ENCODE measurements at places on chromosomes 13 and 19.
A peak's percentile ranks its signal among the peaks of the same experiment; 100 is the strongest.

GRCh38 chr19:43305642-43306041 lies 36.3 kb upstream of the PSG9 start:
- no peak for DNase-seq

DNA sequence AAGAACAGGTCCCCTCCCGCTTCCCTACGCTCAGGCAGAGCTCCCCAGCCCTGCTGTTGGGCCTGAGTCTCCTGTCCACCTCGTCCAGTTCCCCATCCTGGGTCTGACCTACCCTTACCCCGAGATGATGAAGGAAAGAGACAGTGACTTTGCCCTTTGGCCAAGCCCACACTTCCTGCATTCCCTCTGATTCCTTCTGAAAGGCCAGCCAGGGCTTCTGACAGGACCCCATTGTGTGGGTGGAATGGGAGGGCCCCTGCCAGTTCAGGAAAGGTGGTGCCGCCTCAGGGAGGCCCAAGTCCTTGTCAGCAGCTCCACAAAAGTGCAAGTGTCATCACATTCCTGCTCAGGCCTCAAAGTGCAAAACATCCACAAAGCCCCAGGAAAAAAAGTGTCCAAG lies 177.8 kb downstream of the PAN3 start:
- DNase-seq, result peak; percentile 30

- no peak for DNase-seq
Observed at GRCh38 chr13:24161010-24161775, 673 bp downstream of the SPATA13 start.

DNA sequence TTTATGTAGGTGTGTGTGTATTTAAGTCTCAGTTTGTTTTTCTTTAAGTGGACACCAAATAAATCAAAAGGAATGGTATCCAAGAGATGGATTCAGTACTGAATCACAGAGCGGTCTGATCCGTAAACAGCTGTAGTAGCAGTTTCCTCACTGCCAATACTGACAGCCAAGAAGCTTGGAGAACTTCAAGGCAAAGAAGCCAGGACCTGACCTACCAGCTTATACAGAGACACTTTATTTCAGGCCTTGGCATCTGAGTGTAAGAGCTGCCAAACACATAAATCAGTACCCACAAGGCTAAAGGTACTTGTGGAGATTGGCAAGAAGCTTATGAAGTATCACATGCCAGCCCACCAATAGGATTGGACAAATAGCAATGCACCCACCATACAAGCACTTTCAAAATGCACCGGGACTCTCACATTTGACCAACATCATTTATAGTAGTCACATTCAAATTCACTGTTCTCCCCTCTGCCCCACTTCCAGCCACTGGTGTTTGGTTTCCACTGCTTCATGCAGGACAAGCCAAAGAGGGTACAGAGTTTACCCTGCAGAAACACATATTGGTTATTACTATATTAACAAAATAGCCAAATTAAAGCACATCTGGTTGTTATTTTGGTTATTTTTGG lies 357.9 kb downstream of the KLF12 start:
- no peak for DNase-seq

- peak; percentile 48 for DNase-seq
Observed at GRCh38 chr19:4589579-4590410, 30.3 kb upstream of the SEMA6B start.

GRCh38 chr13:52980695-52981094 lies 47.9 kb upstream of the OLFM4 start:
- no peak for DNase-seq

DNA sequence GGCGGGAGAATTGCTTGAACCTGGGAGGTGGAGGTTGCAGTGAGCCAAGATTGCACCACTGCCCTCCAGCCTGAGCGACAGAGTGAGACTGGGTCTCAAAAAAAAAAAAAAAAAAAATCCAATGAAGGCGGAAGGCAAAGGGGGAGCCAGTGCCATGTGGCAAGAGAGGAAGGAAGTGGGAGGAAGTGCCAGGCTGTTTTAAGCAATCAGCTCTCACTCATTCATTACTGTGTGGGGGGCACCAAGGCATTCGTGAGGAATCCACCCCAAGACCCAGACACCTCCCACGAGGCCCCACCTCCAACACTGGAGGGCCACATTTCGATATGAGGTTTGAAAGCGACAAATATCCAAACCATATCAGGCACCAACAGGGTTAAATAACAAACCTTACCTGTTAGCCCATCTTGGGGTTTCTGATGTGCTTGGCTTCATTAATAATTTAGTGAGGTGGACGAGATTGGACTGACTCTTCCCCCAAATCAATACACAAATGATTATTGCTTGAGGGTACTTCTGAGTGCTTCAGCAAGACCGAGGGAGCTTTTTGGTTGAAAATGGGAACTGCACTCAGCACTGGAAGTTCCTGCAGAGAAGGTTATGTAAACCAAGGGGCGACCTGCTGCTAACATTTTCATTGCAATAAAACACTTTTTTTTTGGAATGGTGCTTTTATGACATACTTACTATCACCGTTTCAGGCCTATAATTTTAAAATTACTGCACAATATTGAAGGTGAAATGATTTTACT lies 7.5 kb upstream of the LRP3 start:
- peak; percentile 55 for DNase-seq

DNA sequence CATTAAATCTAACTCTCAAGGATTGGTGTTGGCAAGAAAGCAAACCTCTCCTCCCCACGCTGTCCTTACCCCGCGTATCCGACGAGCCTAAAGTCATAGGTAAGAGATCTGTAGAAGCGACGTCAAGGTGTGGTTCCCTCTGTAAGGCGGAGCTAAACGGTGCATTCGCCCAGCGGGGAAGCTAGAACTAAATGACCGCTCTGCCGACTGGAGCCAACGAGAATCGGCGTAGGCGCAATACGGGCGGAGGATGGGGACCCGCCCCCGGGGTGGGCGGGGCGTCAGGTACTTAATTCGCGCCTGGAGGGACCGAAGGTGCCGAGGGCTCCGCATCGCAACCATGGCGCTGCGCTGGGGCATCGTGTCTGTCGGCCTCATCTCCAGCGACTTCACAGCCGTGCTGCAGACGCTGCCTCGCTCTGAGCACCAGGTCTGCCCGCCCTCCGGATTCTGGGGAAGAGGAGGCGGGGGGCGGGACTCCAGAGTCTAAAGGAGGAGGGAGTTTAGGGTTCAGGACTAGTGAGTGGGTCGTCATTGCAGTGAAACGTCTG lies at the start of gene DHDH:
DHDH (plus strand) TSS at position 318 of the 551 bp plus-strand sequence; CDS start at position 341, 23 bp downstream.
- peak; percentile 66 for DNase-seq

- DNase-seq, result peak; percentile 75
Observed at GRCh38 chr19:12757544-12758274, 6.1 kb downstream of the BEST2 start.

DNA sequence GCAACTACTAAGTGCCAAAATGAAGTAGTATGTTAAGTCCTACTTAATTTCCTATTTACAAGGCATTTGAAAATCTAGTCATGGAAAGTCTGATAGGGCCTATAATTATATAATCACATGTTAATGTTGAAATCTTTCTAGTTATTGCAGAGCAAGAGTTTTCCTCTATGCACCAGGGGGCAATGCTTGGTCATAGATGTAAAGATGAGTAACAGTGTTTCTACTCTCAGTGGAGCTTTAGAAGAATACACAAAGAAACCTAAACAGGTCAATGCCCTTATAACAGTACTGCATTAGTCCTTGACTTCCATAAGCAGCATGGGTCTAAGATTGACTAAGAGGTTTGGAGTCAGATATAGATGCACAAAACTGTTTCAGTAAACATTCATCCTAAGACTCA lies 218.7 kb downstream of the KCTD12 start:
- peak; percentile 67 for DNase-seq

GRCh38 chr13:95176611-95177259 lies 124.5 kb downstream of the ABCC4 start:
- no peak for DNase-seq

DNA sequence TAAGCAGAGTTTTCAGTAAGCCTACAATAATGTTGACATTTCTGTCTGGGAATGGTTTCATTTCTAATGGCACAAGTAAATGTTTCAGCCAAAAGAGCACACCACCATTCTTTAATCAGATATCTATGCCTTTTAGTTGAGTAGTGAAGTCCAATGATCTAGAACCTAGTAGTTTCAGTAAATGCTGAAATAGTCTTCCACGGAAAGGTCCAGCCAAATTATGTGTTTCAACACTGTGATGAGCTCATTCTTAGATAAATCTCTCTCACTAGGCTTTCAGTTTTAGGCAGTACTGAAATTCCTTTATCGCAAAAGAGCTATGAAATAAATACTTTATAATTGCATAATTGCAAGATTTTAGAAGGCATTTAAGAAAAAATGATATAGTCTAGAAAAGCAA lies 816.8 kb upstream of the PCDH9 start:
- DNase-seq, result no peak

- no peak for DNase-seq
Observed at GRCh38 chr19:4922530-4923275, 13.4 kb downstream of the UHRF1 start.

- DNase-seq, result peak; percentile 55
Observed at GRCh38 chr19:49930483-49931011, 1.2 kb upstream of the NUP62 start.

GRCh38 chr13:107721125-107721869 lies 494.0 kb downstream of the LIG4 start:
- no peak for DNase-seq

GRCh38 chr13:74251778-74252519 lies 117.7 kb upstream of the KLF12 start:
- no peak for DNase-seq

GRCh38 chr19:46180701-46181387 lies 32.8 kb downstream of the IGFL2 start:
- DNase-seq, result peak; percentile 13

- peak; percentile 91 for DNase-seq
Observed at GRCh38 chr13:50141375-50141975, 126.2 kb downstream of the KCNRG start.

DNA sequence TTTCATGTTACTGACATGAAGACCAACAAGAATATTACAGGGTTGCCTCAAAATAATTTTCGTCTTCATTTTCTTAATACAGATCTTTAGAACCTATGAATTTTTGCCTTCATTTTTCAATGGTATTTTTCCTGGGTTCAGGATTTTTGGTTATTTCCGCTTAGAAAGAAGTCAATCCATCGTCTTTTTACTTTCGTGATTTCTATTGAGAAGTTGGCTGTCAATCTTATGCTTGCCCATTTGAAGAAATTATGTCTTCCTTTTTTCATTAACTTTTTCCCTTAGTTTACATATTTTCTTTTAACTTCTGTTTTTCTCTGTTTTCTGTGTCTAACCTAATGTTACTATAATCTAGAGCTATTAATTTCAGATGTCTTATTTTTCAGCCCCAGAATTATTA lies 868.9 kb upstream of the SLC10A2 start:
- DNase-seq, result no peak

- no peak for DNase-seq
Observed at GRCh38 chr13:44432650-44433049, 59.0 kb downstream of the SERP2 start.

DNA sequence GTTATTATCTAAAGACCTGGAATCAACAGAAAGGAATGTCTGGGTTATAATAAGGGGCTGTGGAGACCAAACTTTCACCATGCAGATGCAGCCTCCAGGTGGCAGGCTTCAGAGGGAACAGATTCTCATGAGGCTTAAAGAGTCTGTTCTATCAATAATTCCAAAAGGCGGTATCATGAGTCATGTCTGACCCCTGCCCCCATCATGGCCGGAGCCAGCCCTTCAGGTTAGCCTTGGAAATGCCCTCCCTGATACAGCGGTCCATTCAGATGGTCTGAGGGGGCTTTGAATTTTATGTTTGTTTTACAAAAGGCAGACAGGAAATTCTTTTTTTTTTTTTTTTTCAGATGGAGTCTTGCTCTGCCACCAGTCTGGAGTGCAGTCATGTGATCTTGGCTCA lies 21.7 kb upstream of the LAMP1 start:
- DNase-seq, result peak; percentile 60

- peak; percentile 88 for DNase-seq
Observed at GRCh38 chr19:14383661-14384555, 2.7 kb downstream of the ADGRE5 start.

GRCh38 chr19:2511991-2512390 lies 36.1 kb downstream of the GADD45B start:
- no peak for DNase-seq

GRCh38 chr13:112776354-112776753 lies 86.5 kb downstream of the ATP11A start:
- no peak for DNase-seq

GRCh38 chr13:113428871-113429607 lies 24.2 kb downstream of the ADPRHL1 start:
- DNase-seq, result no peak

DNA sequence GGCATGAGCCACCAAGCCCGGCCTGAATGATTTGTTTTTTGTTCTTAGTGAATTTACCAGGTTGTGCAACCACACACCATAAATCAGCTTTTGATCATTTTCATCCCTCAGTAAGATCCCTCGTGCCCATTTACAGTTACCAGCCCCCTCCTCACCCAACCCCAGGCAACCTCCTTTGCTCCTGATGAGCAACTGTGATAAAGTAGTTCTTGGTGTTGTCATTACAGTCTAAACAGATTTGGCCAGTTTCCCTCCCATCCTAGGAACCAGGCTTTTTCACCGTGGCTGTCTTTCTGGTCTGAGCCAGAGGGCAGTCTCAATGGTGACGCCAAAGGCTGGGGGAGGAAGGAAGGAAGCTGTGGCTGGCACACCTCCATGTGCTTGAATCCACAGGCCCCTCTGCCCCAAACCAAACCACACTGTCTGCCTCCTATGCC lies 61.2 kb upstream of the WDFY2 start:
- DNase-seq, result peak; percentile 50

- no peak for DNase-seq
Observed at GRCh38 chr19:51480590-51480989, 2.3 kb downstream of the CEACAM18 start.

GRCh38 chr13:46565808-46566750 lies 13.1 kb downstream of the LRCH1 start:
- DNase-seq, result peak; percentile 36

- DNase-seq, result peak; percentile 63
Observed at GRCh38 chr19:37551129-37551993, 43.2 kb downstream of the ZNF571 start.

DNA sequence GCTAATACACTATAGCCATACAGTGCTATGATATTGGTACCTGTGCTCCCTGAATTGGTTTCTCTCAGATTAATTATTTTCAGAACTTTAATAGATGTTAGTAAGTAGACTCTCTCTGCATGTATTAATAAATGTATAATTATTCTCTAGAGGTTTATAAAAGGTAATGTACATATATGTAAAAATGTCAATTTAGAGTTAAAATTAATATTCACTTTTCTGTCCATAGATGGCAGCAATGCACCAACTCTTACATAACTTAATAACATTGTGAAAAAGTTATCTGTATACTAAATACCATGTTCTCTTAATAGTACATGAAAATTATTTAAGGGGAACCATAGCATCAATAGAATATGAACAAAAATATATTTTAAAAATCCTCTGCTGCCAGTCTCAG lies 515.0 kb upstream of the KLHL1 start:
- peak; percentile 27 for DNase-seq

DNA sequence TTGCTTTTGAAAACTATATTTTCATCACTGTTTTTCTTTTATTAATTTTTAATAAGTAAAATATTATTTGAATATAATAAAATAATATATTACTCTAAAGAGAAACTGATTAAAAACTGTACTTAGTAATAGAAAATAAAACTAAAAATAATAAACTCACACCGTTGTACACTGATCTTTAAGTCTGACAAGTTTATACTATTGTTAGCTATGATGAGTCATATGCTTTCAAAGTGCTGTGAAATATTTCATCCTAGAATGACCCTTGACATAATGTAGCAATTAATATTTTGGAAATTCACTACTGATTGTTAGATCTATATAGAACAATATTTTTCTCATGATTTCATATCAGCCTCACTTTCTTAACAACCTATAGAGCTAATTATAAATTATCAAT lies 1040.6 kb upstream of the SPRY2 start:
- DNase-seq, result no peak

GRCh38 chr19:42143341-42144234 lies 11.3 kb upstream of the POU2F2 start:
- no peak for DNase-seq
